Stimulated activated CD8-positive, alpha-beta memory T cell treated with anti-CD3 and anti-CD28 coated beads, Interleukin-4, amount 100 ng/mL, for 1 hour (primary cell): ENCODE measurements at places on chromosomes 3 and 15.

GRCh38 chr3:12675115-12675810 lies 11.3 kb upstream of the RAF1 start:
- no peak for DNase-seq

DNA sequence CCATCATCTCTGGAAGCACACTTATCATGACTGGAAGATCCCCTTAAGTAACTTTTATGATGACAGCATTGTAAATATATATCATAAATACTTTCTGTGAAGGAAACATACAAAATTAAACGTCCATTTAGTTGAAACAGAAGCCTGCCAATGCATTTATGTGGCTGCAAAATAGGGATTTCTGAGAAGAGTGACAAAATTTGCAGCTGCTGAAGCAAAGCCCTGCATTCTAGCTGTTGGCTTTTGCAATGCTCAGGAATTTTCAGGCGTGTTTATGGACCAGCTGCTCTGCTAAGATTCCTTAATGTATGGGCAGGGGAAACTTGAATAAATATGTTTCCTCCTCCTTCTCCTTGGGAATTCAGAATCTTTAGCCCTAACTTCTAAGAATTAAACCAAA lies 137.3 kb downstream of the CACNA2D3 start:
- DNase-seq: no peak

- no peak for DNase-seq
Measured at GRCh38 chr3:72698154-72698917, 149.9 kb downstream of the SHQ1 start.

DNA sequence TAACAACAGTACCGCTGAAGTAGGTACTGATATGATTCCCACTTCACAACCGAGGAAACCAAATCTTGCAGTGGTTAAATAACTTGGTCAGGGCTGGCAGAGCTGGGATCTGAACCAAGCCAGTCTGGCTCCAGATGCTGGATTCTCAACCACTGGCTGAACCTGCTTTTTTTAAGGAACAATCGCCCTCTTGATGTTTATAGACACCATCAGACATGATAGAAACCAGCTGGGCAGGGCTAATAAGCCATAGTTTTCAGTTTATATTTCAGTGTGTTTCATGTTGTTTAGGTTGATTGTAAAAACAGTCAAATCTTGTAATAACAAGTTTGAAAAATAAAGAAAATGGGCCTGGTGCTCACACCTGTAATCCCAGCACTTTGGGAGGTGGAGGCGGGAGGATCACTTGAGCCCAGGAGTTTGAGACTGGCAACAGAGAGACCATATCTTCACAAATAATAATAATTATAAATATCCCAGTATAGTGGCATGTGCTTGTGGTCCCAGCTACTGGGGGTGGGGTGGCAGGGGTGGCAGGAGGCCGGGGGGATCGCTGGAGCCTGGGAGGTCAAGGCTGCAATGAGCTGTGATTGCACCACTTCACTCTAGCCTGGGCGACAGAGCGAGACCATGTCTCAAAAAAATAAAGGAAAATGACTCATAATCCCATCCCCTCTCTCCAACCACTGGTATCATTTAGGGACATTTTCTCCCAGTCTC lies 36.7 kb downstream of the XYLB start:
- no peak for DNase-seq

GRCh38 chr15:81939604-81940440 lies 106.0 kb downstream of the MEX3B start:
- no peak for DNase-seq
